NCI-H146 (cell line): ENCODE measurements at places on chromosomes 7 and 10.
A peak's percentile ranks its signal among the peaks of the same experiment; 100 is the strongest.

DNA sequence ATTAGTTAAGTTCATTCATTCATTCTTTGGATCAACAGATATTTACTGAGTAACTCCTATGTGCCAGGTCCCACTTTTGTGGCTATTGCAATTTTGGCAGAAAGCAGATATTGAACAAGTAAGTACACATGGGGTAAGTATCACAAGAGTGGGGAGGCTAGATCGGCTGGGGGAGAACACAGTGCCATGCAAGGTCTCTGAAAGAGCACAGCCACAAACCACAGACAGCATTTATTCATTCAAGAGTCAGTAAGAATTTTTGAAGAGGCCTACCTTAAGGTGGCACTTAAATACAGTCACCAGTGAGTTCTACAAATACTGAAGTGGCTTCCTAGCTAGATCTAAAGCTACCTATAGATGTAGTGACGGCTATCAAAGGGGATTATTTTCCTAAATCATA is 304.2 kb downstream of the RNLS start:
- no peak for DNase-seq

GRCh38 chr10:82213784-82214183 is 338.8 kb downstream of the NRG3 start:
- DNase-seq = no peak

- no peak for DNase-seq
Observed at GRCh38 chr10:111093741-111094380, 17.0 kb downstream of the ADRA2A start.

- peak; percentile 1 for DNase-seq
Observed at GRCh38 chr10:76435157-76435556, 1003.7 kb downstream of the LRMDA start.

DNA sequence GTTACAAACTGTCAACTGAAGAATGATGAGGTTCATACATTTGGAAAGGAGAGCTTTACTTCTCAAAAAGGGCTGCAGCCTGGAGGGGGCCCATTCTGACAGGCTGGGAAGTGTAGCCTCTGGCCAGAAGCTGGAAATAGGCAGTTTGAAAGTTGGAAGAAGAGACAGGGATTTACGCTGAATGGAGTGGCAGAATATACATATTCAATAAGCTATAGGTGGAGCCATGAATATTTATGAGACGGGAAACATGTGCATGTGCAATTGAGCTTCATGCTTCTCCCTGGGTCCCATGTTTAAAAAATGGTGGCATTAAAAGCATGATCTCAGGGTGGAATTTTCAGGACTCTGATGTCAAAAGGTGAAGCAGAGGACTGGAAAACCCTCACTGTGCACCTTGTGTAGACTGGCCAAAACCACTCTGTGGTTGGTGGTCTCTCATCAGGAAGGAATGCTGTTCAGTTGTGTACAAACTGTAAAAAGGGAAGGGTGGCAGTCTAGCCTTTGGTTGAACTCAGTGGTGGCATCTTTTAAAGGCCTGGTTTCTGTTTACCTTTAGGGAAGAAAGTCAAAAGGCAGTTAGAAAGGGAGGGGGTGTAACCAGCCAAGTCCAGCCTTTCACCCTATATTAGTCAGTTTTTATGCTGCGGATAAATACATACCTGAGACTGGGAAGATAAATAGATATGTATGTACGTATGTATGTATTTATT is 7.2 kb upstream of the ACTR3B start:
- no peak for DNase-seq

- DNase-seq = no peak
Observed at GRCh38 chr7:128701062-128701785, 29.1 kb downstream of the GARIN1A start.

DNA sequence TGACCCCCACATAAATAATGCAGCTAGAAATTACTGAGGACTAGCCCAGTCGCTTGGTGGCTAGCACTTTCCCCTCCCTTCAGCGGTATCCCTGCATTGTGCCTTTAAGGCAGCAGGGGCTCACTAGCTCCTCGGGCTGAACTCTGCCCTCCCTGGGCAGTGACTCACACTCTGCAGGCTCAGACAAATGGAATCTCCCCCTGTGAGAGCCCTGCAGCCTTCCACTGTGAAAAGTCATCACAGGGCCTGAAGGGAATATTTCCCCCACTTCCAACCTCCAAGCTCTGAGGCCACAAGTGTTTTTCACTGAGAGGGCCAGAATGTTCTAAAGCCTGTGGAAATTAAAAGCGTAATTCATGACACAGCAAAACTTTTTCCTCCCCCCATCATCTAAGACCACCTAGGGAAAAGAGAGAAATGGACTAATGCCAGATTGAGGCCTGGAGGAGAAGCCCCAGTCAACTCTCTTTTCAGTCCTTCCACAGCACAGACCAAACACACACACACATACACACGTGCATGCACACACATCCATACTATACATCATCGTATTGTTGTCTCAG is 93.6 kb upstream of the COL1A2 start:
- peak; percentile 12 for DNase-seq

DNA sequence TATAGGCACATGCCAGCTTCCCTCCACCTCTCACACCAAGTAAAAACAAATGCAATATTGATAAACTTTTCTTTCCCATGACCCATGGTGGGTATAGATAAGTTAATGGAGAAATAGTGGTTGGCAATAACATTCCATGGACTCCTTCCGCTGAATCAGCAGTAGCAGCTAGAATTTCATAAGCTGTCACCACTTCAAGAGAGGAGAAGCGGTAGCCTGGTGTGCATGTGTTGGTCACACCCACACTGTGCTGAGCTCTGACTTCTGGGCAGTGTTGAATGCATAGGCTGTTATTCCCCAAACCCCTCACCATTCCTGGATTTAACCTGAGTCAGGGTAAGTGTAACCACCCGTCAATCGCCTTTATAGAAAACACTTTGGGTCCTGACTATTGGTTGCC is 32.5 kb upstream of the BMPER start:
- DNase-seq = no peak

DNA sequence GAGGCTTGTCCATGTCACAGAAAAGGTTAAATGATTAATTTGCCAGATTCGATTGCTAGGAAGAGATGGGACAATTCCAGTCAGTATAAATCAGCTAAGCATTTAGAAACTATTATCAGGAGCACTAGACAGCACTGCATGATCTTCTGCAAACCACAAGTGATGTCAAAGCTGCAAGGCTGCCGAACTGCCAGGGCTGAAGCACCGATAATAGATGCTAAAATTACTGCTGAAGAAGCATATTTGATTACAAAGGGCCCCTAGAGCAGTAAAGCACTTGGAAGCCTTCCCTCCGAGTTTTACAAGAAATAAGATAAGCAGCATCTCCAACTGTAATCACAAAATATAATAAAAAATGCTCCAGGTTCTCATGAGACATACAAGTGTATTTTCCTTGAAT is 40.6 kb downstream of the RNLS start:
- no peak for DNase-seq

- DNase-seq = no peak
Observed at GRCh38 chr10:16581202-16581601, 59.5 kb upstream of the C1QL3 start.

DNA sequence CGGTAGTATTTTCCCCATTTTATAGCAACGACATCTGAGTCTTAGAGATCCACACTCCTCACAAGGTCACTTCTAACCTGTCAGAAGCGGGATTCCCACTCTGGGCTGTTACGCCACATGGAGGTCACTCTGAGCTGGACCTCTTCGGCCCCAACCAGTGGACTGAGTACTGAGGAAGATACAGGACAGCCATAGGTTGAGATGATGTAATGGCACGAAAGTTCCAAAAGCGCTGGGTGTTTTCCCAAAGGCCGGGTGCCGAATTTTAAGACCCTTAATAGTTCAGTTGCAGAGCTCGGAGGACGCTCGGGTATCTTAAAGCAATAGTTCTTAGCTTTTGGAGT is 699 bp downstream of the GHITM start:
- DNase-seq = peak; percentile 31

DNA sequence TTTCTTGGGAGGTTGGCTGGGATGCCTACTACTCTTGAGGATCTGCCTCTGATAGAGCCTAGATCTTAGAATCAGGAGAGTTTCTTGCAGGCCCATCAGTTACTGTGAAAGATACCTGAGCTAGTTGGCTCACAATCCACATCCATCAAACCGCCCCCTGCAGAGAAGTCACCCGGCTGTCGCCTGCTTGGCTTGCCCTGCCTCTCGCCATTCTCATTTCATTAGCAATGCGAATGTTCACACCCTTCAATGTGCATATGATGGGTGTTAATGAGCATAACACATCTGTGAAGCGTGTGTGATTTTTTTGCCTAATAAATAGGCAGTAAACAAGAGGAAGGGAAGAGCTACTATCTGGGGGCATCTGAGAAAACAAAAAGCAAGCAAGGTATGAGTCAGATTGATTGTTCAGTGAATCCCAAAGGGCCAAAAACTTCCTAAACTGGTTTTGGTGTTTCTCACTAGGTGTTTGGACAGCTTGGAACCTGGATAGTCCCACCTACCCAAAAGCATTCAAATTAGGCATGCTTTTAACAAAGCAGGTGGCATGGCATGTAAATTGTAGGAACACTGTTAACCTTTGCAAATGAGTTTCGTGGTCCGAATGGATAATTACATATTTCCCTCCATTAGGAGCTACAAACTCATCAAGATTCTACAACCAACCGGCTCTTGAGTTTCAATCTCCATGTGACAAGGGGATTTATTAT is 272.3 kb upstream of the C7orf33 start:
- peak; percentile 6 for DNase-seq

GRCh38 chr7:91835091-91835825 is 45.2 kb downstream of the MTERF1 start:
- no peak for DNase-seq

DNA sequence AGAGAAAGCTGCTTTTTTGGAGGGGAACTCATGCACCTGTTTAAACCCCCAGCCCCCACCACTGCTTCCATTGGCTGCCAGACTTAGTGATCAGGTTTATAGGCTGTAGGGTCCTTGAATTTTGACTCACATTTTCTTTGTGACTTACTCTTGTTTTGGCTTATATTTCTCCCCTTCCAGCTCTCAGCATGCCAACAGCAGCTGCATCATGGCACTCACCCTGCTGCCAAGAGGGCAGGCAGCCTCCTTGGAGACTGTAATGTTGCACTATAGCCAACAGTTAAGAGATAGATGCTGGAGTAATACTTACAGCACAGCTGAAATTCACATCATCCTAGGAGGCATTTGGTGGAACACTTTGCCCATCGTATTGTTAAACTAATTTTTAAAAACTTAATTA is 98.0 kb upstream of the GLCCI1 start:
- no peak for DNase-seq

- peak; percentile 57 for DNase-seq
Observed at GRCh38 chr10:102919246-102919959, 1.3 kb downstream of the CNNM2 start.

DNA sequence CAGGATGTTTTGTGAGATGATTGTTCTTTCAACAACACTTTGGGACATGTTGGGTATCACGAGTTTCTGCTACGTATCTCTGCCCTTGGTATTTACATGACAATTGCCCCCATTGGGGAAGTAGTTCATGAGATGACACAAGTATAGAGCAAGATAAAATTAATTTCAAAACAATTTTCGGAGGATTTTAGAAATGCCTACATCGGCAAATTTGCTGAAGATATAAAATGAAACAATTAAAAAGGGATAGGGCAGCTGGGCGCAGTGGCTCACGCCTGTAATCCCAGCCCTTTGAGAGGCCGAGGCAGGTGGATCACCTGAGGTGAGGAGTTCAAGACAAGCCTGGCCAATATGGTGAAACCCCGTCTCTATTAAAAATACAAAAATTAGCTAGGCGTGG is 371.7 kb downstream of the INHBA start:
- no peak for DNase-seq

DNA sequence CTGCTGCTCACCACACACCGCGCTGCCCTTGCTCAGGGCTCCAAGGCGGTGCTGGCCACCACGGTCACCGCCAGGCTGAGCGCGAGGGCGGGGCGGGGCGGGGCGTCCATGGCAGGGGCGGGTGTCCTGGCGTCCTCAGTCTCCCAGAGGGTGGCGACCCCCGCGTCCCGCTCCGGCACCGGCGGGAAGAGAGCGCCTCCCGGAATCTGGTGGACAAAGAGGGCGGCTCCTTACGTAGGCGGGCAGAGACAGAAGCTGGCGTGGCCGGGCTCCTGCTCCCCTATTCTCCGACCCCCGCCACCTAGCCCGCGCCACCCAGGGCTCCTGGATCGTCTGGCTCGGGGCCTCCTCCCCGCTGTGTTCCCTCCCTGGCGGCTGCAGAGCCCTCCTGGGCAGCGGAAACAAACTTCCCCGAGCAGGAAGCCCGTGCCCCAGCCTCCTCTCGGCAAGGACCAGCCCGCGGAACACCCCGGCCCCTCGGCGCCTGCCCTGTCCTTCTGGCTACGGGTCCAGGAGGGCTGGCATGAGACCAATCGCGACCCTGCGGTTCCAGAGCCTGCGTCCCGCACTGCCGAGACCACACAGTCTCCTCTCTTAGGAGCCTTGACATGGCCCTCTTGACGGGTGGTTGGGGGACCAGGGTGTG is 133.8 kb upstream of the ZNF92 start:
- peak; percentile 77 for DNase-seq

DNA sequence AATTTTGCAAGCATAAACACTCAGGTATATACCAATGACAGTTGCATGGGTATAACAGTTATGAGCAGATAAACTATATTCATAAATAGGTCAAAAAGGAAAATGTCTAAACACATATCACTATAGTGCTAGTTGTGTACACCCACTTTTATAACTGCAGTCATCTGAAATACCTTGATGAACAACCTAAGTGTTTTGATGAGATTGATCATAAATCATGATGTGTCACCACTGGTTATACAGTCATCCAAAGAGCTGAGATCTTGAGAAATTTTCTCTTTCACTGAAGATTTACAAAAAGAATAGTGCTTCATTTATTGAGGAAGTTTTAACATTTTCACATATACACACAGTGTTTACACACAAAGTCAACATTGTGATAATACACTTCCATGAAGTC is 78.6 kb upstream of the SLC25A13 start:
- no peak for DNase-seq

DNA sequence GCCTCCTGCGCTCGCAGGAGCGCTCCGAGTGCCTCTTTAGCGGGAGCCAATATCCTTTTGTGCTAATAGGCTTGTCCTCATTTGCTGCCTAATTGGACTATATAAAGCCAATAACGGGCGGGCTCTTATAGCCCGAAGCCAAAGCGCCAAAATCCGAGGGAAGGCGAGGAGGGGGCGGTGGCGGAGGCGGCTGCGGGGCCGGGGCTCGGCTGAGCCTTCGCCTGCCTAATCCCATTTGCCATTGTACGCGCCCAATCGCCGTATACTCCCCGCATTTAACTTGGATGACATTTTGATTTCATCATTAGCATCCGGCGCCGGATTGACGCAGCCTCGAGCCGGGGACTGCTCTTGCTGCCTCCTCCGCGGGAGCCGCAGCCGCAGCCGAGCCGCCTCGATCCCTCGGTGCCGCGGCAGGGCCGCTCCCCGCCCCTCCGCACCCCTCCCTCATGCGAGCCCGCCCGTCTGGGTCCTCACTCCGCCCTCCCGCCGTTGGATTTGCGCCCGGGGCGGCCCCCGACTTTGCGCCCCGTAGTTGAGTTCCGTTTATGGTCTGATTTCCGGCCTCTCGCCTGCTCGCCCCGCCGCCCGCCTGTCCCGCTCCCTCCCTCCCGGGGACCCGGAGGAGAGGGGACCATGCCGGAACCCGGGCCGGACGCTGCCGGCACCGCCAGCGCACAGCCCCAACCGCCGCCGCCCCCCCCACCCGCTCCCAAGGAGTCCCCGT is at the start of gene HMX3:
HMX3 (plus strand) TSS at position 556 of the 727 bp plus-strand sequence; CDS start at position 637, 81 bp downstream.
- DNase-seq = peak; percentile 83
